ENCODE measurements at places on chromosomes 2 and 18.

- ATAC-seq: no peak
These were observed 14.9 kb downstream of the L3MBTL4 start for GRCh38 chr18:6399776-6400175.

DNA sequence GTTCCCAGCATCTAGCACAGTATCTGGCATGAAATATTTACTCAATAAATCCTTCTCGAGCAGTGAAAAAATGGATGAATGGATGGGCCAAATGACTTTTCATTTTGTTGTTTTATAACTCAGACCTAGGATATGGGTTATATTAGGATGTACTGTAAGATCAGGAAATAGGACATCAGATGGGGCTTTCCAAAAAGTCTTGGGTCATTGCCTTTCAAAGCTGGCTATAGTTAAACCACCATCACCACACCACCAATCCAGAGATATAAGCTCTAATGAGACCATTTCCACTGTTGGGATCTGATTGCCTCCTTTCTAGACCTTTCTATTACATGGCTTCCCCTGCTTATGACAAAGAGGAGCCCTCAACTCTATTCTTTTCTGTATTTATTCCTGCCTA lies 525.0 kb upstream of the TCF4 start:
- ATAC-seq: peak; percentile 50

- ATAC-seq: no peak
These were observed 72.0 kb downstream of the DNER start for GRCh38 chr2:229642371-229642770.

DNA sequence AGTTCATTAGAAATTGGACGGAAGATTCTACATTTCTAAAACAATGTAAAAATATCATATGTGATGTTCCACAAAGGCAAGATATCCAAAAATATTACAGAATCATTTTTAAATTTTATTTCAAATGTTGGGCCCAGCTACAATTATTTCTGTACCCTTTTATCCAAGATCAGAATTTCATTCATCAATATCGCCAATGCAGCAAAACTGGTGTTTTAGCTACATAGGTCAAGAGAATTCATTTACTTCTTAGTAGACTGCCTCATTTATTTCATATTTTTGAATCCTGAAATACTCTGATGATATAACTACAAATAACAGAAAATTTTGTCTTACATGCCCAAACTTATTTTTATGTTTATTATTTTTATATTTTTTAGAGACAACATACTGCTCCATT lies 143.1 kb downstream of the CMPK2 start:
- ATAC-seq: no peak
